Type B pancreatic cell (in vitro differentiated cells): ENCODE measurements at places on chromosomes 7 and 10.

DNA sequence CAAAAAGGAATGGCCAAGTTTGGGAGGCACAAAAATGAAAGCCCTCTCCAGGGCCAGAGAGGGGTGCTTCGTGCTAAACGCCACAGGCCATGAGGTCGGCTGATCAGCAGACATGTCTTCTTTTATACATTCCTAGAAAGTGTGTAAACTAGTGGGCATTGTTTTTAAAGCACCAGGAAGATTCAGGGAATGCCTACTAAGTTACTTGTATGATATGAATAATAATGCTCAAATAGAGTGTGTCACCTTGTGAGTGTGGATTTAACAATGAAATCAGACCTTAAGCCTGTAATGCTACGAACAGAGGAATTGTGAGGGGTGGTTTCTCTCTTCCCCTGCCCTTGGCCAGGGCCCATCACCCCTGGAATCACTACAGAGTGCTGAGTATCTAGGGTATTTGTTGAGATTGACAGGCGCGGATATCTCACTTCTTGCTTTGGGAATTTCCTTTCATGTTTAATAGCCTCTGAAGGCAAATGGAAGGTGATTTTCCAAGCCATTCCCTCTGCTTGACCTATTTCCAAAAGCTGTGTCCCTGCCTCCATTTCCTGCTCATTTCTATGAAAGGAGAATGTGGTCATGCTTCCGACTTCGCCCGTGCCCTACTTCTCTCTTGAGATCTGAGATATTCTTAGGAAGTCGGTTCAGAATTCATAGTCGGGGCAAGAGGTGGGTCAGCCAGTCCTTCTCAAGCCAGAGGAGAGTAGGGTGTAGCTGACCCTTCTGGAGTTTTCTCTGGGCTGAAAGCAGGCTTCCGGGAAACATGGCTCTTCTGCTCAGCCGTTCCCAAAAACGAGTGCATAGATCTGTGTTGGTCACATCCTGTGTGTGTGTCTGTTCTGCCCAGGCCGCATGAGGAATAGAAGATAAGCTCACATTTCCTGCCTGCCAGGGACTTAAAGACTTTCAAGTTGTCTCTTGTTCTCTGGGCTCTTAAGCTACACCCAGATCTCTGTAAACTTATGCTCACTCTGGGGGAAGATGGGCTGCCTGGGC is 167.8 kb upstream of the ITGB1 start:
- peaks cover 9% of the 10 kb centered on the region for H3K4me1 ChIP-seq
- H3K4me3 ChIP-seq, result no peak overlapping the region
- H3K36me3 ChIP-seq, result no peaks in the 10 kb centered on the region
- DNase-seq, result no peak
- H3K27ac ChIP-seq, result no peak overlapping the region
- peaks cover 2% of the 10 kb centered on the region for H3K27me3 ChIP-seq

GRCh38 chr7:27693794-27694193 is 31.1 kb upstream of the HIBADH start:
- DNase-seq, result no peak
- H3K4me3 ChIP-seq, result no peak overlapping the region
- no peaks in the 10 kb centered on the region for H3K36me3 ChIP-seq
- H3K27ac ChIP-seq, result no peak overlapping the region
- H3K27me3 ChIP-seq, result no peaks in the 10 kb centered on the region

GRCh38 chr10:72334196-72334824 is 20.4 kb downstream of the DNAJB12 start:
- peak overlapping the region; percentile 48 for H3K4me3 ChIP-seq
- H3K36me3 ChIP-seq, result peaks cover 8% of the 10 kb centered on the region
- peak overlapping the region; percentile 68 for H3K27ac ChIP-seq
- no peak for DNase-seq
- no peaks in the 10 kb centered on the region for H3K27me3 ChIP-seq
- H3K4me1 ChIP-seq, result peaks cover 50% of the 10 kb centered on the region

DNA sequence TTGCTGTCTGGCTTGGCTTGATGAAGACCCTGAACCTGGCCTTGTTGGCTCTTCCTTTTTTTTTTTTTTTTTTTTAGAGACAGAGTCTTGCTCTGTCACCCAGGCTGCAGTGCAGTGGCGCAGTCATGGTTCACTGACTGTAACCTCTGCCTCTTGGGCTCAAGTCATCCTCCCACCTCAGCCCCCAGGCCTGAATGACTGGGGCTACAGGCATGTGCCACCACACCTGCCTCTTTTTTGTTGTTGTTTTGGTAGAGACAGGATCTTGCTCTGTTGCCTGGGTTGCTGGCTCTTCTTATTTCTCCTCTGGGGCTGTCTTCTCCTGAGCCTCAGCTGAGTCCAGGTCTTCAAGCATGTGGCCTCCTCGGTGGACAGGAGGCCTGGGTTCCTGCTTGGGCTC is 44.7 kb downstream of the PRF1 start:
- H3K27ac ChIP-seq, result no peak overlapping the region
- no peaks in the 10 kb centered on the region for H3K36me3 ChIP-seq
- peaks cover 44% of the 10 kb centered on the region for H3K4me1 ChIP-seq
- H3K27me3 ChIP-seq, result peaks cover 4% of the 10 kb centered on the region
- H3K4me3 ChIP-seq, result no peak overlapping the region

DNA sequence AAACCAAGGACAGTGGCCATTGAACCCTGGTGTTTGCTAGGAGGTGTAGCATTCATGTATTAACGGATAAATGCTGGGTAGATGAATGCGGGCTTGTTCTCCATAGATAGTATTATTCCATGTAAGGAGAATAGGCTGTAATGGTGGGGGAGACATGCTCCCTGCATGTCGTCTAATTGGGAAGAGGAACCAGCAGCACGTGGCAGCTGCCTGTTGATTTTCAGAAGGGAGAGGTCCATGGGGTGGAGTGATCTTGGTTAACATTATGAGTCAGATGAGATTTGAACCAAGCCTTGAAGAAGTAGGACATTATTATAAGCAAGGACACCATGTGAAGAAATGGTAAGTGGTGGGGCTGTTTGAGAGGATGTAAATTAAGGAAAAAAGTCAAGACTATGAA is 112.5 kb downstream of the WNT2 start:
- H3K36me3 ChIP-seq, result peaks cover 6% of the 10 kb centered on the region
- H3K4me1 ChIP-seq, result no peaks in the 10 kb centered on the region
- H3K4me3 ChIP-seq, result no peak overlapping the region
- no peaks in the 10 kb centered on the region for H3K27me3 ChIP-seq
- no peak for DNase-seq

GRCh38 chr7:29071203-29071874 is 75.0 kb downstream of the CPVL start:
- peak overlapping the region; percentile 20 for H3K4me3 ChIP-seq
- H3K4me1 ChIP-seq, result peaks cover 34% of the 10 kb centered on the region
- peaks cover 6% of the 10 kb centered on the region for H3K36me3 ChIP-seq
- no peak for DNase-seq
- H3K27ac ChIP-seq, result no peak overlapping the region

DNA sequence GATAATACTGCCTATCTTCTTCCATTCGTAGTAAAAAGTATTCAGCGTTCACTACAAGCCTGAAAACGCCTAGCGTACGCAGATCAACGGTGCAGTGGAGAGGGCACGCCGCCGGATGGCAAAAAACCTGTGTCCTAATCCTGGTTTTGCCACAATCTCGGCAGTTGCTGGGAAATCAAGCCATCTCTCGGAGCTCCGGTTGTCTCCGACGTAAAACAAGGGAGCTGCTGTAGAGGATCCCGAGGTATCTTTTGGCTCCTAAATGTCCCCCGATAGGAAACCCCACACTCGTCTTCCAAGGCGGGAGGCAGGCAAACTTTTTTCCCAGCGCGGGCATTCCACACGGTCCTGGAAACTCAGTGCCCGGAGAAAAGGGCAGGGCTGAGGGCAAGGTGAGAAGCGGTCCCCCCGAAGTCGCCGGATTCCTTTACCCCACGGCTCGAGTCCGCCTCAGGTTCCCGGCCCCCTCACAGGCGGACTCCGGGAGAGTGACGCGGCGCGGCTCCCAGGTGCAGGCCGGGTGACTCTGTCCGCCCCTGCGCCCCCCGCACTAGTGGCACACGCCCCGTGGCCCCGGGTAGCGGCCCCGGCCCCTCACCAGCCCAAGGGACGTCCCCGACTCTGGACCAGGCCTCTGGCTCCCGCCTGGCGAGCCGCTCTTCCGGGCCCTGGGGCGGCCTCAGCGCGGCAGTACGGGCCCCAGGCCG is 649 bp downstream of the IDE start:
- peak overlapping the region; percentile 90 for H3K27ac ChIP-seq
- peaks cover 10% of the 10 kb centered on the region for H3K36me3 ChIP-seq
- H3K4me1 ChIP-seq, result peaks cover 36% of the 10 kb centered on the region
- DNase-seq, result peak; percentile 70
- H3K4me3 ChIP-seq, result peak overlapping the region; percentile 84

GRCh38 chr10:11159543-11160215 is 142.0 kb downstream of the CELF2 start:
- peaks cover 14% of the 10 kb centered on the region for H3K4me1 ChIP-seq
- peaks cover 5% of the 10 kb centered on the region for H3K36me3 ChIP-seq
- no peak for DNase-seq
- no peak overlapping the region for H3K27ac ChIP-seq
- H3K27me3 ChIP-seq, result peaks cover 83% of the 10 kb centered on the region

- no peak overlapping the region for H3K27ac ChIP-seq
- peaks cover 5% of the 10 kb centered on the region for H3K27me3 ChIP-seq
- H3K4me1 ChIP-seq, result peaks cover 14% of the 10 kb centered on the region
- no peak for DNase-seq
- no peak overlapping the region for H3K4me3 ChIP-seq
These were observed 50.7 kb upstream of the AMPH start for GRCh38 chr7:38681882-38682281.

DNA sequence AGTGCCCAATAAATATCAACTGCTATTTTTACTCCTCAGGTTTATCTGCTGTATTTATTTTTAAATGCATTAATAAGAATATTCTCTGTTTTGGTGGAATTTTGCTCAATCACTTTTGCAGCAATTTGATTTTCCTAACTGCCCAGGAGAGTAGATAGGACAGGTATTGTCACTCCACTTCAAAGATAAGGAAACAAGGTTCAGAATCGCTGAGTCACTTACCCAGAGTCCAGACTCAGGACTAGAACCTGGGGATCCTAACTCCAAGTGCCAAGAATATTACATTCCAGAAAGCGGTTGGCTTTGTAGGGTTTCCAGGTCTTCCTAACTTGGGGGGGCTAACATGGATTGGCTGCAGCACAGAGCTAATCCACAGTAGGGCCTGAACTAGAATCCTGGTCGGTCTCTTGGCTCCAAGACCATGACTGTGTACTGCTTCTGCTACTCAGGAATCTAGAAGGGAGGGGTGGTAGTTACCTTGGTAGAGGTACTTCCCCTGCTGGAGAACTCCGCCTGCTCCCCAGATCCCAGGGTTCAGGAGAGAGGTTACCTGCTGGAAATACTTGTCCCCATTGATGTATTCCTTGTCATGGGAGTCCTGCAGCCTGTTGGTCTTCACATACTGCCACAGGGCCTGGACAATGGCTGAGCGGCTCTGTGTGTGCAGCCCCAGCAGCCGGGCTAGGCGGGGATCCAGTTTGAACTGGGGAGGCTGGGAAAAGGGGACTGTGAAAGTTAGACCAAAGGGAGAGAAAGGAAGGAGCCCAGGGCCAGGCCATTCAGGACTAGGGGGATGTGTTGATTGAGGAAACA is 7.3 kb downstream of the SMARCD3 start:
- no peak for DNase-seq
- peaks cover 4% of the 10 kb centered on the region for H3K27me3 ChIP-seq

DNA sequence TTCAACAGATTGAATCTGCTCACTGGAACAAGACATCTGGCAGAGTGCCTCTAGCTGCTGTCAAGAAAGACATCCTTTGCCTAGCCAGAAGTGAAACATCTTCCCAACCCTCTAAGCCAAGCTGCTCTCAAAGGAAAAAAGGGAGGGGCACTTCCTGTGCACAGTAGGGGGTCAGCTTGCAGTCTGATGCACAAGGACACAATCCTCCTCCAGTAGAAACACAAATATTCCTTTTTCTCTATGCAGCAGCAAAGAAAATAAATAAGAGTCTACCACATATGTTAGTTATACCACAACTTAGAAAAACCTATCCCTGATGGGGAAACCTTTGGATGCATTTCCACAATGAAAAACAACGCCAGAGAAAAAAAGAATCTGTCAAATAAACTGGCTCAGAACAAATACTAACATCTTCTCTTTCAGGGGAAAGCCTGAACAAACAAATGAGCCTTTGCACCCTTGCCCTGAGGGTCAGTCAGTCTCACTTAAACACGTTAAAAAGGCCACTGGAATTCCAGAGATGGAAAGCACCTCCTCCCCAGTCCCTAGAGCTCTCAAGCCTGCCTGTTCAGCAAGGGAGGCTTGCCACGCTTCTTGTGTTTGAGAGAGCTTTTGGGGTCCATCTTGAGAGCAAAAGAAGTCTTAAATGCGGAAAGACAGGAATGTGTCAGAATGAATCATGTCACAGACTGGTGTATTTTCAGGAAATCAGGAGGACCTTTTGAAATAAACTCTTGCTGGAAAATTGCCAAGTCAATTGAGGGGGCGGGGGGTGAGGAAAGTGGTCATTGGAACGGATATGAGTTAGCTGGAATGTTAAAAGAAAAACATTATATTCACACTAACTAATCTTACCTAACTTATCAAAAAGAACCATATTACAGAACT is 7.5 kb downstream of the LAMB1 start:
- peaks cover 63% of the 10 kb centered on the region for H3K4me1 ChIP-seq
- peak overlapping the region; percentile 78 for H3K27ac ChIP-seq
- H3K4me3 ChIP-seq, result peak overlapping the region; percentile 79

GRCh38 chr7:18405726-18406125 is 89.8 kb upstream of the HDAC9 start:
- no peaks in the 10 kb centered on the region for H3K36me3 ChIP-seq
- no peak for DNase-seq
- no peaks in the 10 kb centered on the region for H3K4me1 ChIP-seq
- H3K27ac ChIP-seq, result no peak overlapping the region
- H3K4me3 ChIP-seq, result no peak overlapping the region
